Hematopoietic multipotent progenitor cell treated with erythropoietin and hydrocortisone succinate and interleukin-3 and kit ligand, for 8 days (in vitro differentiated cells): ENCODE measurements at places on chromosomes 5 and 9.

DNA sequence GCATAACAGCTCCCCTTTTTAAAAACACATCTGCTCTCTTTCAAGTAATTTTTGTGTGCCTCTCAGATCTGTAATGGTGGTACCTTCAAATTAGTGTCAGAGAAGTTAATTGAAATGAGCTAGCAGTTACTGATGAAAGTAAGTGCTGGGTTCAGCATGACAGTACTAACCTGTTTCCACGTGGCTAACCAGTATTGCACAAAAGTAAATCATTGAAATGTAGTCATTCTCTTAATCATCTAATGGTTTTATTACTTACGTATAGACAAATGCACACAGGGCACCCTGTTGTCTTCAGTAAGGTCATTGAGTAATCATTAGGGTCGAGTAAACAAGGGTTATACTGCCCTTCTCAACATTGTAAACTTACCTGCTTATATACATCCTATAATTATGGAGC lies 157.8 kb upstream of the PRR16 start:
- DNase-seq: no peak

GRCh38 chr5:174732036-174733020 lies 7.9 kb downstream of the MSX2 start:
- DNase-seq: no peak

- DNase-seq: no peak
Measured at GRCh38 chr5:149117970-149118369, 23.3 kb upstream of the ABLIM3 start.

DNA sequence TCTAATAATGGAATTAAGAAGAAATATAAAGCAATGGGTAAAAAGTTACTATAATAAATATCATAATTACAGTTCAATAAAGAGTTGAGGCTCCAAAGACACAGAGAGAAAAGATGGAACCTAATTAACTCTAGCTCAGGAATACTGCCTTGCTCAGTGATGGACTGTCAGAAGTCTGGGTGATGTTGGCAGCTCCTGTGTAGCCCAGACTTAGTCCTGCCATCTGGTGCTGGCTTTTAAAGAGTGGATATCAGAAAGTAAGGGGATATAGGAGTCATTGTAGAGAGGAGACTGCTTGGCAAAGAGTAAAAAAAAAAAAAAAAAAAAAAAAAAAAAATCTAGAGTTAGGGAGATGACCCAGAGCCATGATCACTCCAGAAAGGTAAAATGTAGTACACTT lies 551.9 kb upstream of the DMAC1 start:
- DNase-seq: no peak

DNA sequence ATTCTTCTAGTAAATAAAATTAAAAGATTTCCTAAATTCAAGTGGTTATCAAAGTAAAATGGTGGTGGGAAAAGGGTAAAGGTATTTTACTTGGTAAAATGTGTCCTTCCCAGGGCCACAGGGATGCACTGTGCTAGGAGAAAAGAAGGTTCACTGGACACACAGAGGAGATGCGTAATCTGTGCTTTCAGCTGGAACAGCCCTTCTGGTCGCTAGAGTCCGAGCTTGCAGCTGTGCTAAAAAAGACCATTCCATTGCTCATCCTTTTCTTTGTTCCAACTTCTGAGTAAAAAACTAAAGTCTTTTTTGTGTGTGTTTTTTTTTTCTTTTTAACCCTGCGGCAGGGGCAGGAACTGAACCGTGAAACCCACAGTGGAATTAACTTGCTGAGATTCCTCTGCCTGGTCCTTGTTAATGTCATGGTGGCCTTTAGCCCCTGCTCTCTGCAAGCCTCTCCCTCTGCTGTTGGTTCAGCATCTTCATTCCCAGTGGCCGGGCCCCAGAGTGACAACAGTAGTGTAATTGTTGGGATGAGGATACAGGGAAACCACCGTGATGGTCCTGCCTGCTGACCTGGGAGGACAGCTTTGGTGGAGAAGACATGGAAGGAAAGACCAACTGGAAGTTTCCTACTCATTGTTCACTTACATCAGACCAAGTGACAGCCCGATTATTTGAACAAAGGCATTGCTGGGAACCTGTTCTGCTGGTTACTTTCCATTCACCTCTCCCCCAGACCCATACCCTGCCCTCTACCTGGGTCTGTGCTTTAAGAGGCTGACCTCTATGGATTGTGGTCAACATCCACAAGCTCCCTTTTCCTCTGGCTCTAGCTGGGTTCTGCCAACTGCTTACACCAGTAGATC lies 31.9 kb upstream of the FSTL4 start:
- no peak for DNase-seq

GRCh38 chr9:19239955-19240354 lies 9.5 kb downstream of the DENND4C start:
- no peak for DNase-seq

DNA sequence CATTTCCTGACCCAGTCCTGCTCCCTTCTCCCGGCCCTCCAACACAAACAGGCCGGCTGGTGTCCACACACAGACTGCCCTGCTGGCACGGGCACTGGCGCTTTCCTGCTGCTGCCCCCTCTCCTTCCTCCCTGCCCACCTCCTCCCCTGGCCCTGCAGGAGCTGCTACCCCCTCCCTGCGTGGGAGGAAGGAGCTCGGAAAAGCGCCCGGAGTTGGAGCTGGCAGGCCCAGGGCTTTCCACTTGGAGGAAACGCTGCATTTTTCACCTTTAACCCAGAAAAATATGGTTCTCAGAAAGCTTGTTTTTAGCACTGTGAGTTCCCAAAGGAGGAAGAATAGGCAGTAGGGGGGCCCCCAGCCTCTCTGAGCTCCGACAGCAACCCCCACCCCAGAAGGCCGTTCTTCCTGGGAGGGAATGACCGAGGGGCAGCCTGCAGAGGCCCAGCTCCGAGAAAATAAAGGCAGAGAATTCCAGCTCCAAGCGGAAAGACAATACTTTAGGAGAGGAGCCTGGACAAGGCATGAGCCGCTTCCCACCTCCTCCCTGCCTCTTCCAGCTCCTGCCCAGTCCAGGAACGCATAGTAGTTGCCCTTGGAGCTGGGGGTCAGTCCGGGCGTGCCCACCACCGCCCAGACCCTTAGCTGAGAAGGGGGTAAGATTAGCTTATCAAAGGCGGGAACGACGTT lies 88.9 kb downstream of the LIFR start:
- DNase-seq: no peak

GRCh38 chr9:68852941-68853340 lies 147.9 kb downstream of the PIP5K1B start:
- no peak for DNase-seq

DNA sequence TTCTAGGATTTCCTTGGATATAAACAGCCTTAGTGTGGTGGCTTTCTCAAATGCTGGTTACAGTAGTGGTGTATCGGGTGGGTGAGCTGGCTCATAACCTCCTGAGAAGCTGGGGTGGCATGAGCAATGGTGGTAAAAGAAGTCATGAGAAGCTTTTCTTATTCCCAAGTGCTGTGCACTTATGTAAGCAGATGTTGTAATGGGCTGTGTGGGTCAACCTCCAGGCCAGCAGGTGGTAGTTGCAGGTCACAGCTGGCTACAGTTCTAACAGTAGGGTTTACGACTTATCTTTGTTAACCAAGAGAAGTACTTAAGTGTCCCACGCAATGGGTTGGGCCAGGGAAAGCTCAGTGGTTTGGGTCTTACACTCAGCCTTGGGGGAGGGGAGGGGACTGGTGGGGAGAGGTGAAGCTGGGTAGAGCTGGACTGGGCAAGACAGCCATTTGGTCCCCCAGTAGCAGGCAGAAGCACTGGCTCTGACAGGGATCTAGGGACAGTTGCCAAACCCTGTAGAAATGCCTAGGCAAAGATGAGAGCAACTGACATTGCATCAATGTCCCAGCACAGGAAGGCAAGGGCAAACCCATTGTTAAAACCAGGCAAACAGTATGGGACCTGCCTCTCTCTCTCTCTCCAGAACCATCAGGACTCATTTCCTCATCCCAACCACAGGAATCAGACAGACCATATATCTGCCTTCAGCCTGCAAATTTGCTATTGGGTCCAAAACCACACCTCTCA lies 76.8 kb downstream of the RNF130 start:
- DNase-seq: peak; percentile 35

- no peak for DNase-seq
Measured at GRCh38 chr5:15529821-15530220, 29.8 kb downstream of the FBXL7 start.

DNA sequence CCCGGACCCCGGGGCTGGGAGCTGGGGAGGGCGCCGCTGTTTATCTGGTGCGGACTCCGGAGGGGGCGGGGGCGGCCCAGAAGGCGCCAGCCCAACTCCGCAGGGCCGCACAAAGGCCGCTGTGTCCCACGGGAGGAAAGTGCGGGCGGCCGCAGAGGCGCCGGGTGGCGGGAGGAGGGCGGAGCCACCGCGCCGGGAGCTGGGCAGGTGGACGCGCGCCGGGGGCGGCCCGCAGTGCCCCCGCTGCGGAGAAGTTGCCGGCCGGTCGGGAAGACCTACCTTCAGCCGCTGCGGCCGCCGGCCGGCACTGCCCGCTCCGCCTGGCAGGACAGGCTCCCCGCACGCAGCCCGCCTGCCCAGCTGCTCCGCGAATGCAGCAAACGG lies 43.6 kb downstream of the NACC2 start:
- no peak for DNase-seq

DNA sequence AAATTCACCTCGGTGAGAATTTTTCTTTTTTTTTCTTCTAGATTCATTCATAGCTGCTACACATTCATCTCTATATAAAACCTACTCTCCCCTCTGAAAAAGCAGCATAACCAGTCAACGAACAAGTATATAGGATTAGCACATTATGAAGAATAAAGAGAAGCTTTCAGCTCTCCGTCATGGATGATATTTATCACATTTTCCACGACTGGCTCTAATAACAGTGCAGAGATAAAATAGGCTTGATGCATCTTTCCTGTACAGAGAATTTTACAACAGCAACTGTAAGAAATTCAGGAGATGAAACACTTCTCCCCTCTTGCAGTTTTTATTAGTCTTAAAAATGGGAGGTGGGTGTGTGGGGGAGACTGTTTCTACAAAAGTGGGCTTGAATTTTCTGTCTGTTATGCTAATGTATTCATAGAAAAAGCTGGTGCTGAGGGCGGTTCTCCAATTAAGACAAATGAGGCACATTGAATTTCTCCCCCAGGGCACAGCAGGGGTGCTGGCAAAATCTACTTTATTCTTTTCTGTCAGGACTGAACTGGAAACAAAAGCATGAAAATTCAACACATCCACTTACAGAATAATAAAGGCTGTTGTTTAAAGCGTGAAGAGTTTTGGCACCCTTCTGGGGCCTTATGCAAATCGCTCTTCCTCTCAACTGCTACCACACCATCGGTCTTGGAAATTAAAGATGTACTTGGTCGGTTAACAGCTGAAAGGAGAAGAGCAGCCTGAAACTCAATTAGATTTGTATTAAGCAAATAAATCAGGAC lies 233.9 kb upstream of the ZNF608 start:
- DNase-seq: no peak

DNA sequence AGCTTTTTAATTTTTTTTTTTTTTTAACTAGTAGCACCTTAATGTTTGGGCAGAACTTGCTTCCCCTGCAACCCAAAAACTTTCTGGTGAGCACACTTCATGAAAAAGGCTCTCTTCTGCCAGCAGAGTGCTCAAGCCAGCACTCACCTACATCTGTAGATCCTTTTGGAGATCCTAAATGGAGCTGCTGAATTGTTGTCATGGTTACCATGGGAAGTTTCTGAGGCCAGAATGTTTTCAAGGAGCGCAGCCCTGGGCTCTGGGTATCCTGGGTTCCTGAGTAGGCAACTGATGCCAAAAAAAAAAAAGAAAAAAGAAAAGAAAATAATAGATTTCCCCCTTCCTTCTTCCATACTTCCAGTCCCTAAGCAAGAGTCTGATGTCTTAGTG lies 3.1 kb upstream of the CPEB4 start:
- no peak for DNase-seq

- DNase-seq: no peak
Measured at GRCh38 chr9:5790923-5791322, 42.0 kb downstream of the ERMP1 start.

- DNase-seq: no peak
Measured at GRCh38 chr9:79768194-79768593, 196.4 kb downstream of the TLE4 start.

GRCh38 chr9:134735441-134736175 lies 94.0 kb downstream of the COL5A1 start:
- DNase-seq: no peak

GRCh38 chr5:143355710-143356109 lies 47.8 kb downstream of the NR3C1 start:
- DNase-seq: peak; percentile 93

- DNase-seq: no peak
Measured at GRCh38 chr5:72379936-72380335, 59.8 kb downstream of the PTCD2 start.
